ENCODE measurements at places on chromosomes 6 and 20. TPM values are rescaled to one million over a fixed set of nuclear protein-coding genes. Genes with fewer than 3 reads are reported as not detected.
A peak's percentile ranks its signal among the peaks of the same experiment; 100 is the strongest.

The CFAP206 gene
- total RNA-seq: not detected

The BPIFB4 gene
- not detected for total RNA-seq

The TNF gene
- 0.19 TPM for total RNA-seq

The TMEM200A gene
- total RNA-seq: 0.08 TPM

The TFEB gene
- 1.1 TPM for total RNA-seq

The RSPO4 gene
- not detected for total RNA-seq

The ACTL10 gene
- 0.50 TPM for total RNA-seq

The PNRC1 gene
- total RNA-seq: 71.4 TPM

The EYS gene
- 0.09 TPM for total RNA-seq

GRCh38 chr6:41452763-41453162 lies 93.4 kb upstream of the FOXP4 start:
- DNase-seq: no peak
- H3K27ac ChIP-seq: no peak overlapping the region
- H3K4me1 ChIP-seq: peaks cover 16% of the 10 kb centered on the region

GRCh38 chr6:129628101-129628815 lies 81.7 kb downstream of the ARHGAP18 start:
- no peaks in the 10 kb centered on the region for H3K27me3 ChIP-seq
- DNase-seq: no peak
- no peak overlapping the region for H3K27ac ChIP-seq
- no peaks in the 10 kb centered on the region for H3K4me1 ChIP-seq

DNA sequence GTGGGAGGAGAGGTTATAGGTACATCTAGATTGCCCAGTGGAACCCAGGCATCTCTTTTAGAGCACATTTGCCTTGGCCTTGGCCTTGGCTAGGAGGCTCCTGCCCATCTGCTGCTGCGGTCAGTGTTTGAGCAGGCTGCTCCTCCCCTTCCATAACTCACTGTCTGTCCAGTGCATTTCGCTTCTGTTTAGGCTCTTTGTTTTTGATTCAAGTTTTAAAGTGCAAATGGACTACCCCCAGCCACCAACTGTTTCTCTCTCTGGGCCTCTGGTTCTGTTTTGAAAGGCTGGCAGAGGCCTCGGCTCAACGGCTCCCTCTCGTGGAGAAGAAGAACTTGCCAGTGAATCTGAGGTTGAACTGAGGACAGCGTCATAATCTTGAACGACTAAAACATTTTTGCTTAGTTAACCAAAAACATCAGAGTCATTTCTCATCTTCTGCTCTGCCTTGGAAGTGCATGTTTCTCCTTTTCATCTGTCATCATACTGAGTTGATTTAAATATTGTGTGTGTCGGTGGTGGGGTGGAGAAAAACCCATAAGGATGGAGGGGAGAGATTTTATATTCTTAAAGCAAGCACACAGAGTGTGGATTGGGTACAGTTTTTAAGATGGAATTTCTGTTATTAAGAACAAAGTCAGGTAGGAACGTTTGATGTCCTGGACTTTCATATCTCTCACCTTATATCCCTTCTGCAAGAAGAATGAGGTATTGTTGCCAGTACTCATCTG lies 171.4 kb downstream of the DTNBP1 start:
- H3K4me1 ChIP-seq: no peaks in the 10 kb centered on the region
- no peaks in the 10 kb centered on the region for H3K27me3 ChIP-seq
- no peak overlapping the region for H3K4me3 ChIP-seq
- peaks cover 8% of the 10 kb centered on the region for H3K36me3 ChIP-seq
- H3K27ac ChIP-seq: no peak overlapping the region

DNA sequence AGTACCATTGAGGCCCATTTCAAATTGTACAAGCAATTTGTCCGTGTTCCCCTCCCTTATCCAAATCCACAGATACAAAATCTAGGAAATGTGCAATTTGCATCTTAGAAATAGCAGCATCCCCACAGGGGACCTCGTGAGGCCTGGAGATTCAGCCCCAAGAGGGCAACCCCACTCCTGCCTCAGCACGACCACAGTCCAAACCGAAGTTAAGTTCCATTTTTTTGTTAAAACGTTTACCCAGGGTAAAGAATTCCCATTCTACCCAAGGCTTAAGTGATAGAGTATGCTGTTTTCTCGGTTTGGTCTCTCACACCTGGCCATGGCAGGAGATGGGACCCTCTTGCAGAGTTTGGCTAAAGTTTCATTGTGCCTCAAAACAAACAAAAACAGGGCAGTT lies 41.2 kb downstream of the PLCG1 start:
- H3K4me3 ChIP-seq: no peak overlapping the region
- no peak for DNase-seq
- H3K27me3 ChIP-seq: no peaks in the 10 kb centered on the region
- H3K36me3 ChIP-seq: peaks cover 32% of the 10 kb centered on the region

- no peaks in the 10 kb centered on the region for H3K36me3 ChIP-seq
- H3K27ac ChIP-seq: no peak overlapping the region
- DNase-seq: no peak
- H3K4me1 ChIP-seq: no peaks in the 10 kb centered on the region
- no peak overlapping the region for H3K4me3 ChIP-seq
Observed at GRCh38 chr6:170237999-170238740, 52.7 kb downstream of the DLL1 start.

DNA sequence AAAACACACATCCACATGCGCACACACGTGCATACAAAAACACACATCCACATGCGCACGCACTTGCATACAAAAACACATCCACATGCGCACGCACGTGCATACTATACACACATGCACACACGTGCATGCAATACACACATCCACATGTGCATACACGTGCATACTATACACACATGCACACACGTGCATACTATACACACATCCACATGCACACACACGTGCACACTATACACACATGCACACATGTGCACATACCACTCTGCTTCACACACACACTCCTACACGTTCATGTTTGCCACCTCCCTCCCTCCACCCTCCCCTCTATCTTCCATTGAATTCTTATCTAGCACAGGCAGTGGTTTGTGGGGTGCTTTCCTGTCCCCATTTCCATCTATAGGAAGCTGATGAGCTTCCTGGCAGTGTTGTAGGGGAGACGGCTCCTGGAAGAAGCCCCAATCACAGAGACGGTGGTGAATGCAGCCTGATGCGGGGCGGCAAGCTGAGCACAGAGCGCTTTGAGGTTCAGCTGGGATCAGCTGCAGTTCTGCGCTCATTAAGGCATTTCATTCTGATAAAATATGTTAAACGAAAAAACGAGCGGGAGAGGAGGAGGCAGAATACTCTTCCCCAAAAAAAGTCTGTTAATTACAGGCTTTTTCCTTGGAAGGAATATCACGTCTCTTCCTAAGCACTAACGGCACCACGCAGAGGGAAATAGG lies 287.7 kb downstream of the TAF4 start:
- no peak for DNase-seq
- no peaks in the 10 kb centered on the region for H3K36me3 ChIP-seq
- H3K4me3 ChIP-seq: no peak overlapping the region
- no peaks in the 10 kb centered on the region for H3K27me3 ChIP-seq
- no peaks in the 10 kb centered on the region for H3K4me1 ChIP-seq

- no peak for DNase-seq
- no peak overlapping the region for H3K4me3 ChIP-seq
- no peaks in the 10 kb centered on the region for H3K4me1 ChIP-seq
Observed at GRCh38 chr6:88454658-88455057, 288.5 kb upstream of the CNR1 start.

GRCh38 chr6:152701081-152701862 lies 3.6 kb downstream of the MYCT1 start:
- H3K27me3 ChIP-seq: no peaks in the 10 kb centered on the region
- no peak overlapping the region for H3K27ac ChIP-seq
- no peak for DNase-seq

GRCh38 chr6:137968455-137968804 lies 101.4 kb downstream of the TNFAIP3 start:
- no peaks in the 10 kb centered on the region for H3K4me1 ChIP-seq
- H3K36me3 ChIP-seq: no peaks in the 10 kb centered on the region
- no peak overlapping the region for H3K27ac ChIP-seq
- no peak overlapping the region for H3K4me3 ChIP-seq
- H3K27me3 ChIP-seq: no peaks in the 10 kb centered on the region
- DNase-seq: no peak

GRCh38 chr20:48409055-48409615 lies 418.7 kb downstream of the PREX1 start:
- no peak for DNase-seq
- H3K4me3 ChIP-seq: no peak overlapping the region
- no peak overlapping the region for H3K27ac ChIP-seq
- H3K4me1 ChIP-seq: no peaks in the 10 kb centered on the region
- no peaks in the 10 kb centered on the region for H3K36me3 ChIP-seq
- peaks cover 3% of the 10 kb centered on the region for H3K27me3 ChIP-seq

- no peak overlapping the region for H3K4me3 ChIP-seq
- no peaks in the 10 kb centered on the region for H3K36me3 ChIP-seq
- H3K27me3 ChIP-seq: no peaks in the 10 kb centered on the region
- H3K4me1 ChIP-seq: peaks cover 3% of the 10 kb centered on the region
- no peak for DNase-seq
Observed at GRCh38 chr6:54195637-54196036, 84.4 kb downstream of the MLIP start.

DNA sequence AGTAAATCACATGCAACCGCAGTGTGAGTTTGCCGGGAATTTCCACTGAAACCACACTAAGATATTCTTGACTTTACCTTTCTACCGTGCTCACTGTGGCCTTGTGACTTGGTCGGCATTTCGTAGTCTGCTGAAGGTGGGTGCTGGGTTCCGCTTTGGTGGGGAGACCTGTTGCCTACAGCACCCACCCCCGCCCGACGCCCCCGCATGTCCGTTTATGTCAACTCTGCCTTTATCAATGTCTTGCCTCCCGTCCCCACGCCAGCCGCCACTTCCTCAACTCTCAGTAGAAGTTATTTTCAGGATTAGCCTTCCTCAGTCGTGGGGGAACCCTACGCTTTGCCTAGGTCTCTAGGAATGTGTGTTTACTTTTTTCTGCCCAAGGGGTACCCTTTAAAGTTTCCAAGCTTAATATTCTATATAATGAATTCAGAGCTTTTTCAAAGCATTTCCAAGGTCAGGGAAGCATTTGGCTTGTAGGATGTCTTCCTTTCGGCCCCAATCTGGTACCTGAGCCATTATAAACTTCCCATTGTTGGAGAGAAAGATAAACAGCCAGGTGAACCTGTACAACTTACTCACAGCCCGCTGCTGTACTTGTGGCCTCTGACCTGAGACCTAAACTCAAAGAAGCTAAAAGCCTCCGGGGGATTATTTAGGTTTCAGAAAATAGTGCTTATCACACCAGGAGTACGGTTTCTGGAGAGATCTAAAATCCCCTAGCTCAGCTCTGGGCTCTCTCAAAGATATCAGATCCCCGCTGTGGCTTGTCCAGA lies 54.2 kb downstream of the TBC1D7 start:
- no peaks in the 10 kb centered on the region for H3K4me1 ChIP-seq
- no peak for DNase-seq
- H3K27ac ChIP-seq: no peak overlapping the region
- H3K27me3 ChIP-seq: no peaks in the 10 kb centered on the region
- H3K36me3 ChIP-seq: no peaks in the 10 kb centered on the region

DNA sequence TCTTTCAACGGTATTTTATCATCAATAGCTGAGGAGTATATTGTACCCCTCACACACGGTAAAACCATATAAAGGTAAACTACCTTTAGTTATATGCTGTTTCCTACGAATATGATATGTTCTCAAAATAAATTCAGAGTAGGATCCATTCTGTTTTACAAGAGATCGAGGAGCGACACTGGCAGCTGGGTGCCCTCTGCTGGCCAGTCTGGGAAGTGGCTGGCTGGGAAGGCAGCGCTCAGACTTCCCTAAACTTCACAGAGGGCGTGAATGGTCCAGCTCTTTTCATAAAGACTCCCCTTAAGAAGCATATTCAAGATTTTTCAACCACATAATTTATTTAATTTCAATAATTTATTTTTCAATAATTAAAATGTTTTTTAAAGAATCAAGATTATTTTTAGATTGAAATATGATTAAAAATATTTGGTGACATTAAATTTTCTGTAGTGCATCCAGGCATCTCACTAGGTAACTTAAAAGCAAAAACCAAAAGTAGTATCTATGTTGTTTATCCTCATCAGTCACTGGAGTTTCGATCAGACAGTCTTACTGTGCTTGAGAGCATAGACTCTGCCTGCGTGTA lies 187.5 kb upstream of the PDE10A start:
- DNase-seq: peak; percentile 69
- H3K4me1 ChIP-seq: peaks cover 6% of the 10 kb centered on the region
- H3K27ac ChIP-seq: no peak overlapping the region
- no peak overlapping the region for H3K4me3 ChIP-seq
- no peaks in the 10 kb centered on the region for H3K36me3 ChIP-seq
- H3K27me3 ChIP-seq: peaks cover 3% of the 10 kb centered on the region

DNA sequence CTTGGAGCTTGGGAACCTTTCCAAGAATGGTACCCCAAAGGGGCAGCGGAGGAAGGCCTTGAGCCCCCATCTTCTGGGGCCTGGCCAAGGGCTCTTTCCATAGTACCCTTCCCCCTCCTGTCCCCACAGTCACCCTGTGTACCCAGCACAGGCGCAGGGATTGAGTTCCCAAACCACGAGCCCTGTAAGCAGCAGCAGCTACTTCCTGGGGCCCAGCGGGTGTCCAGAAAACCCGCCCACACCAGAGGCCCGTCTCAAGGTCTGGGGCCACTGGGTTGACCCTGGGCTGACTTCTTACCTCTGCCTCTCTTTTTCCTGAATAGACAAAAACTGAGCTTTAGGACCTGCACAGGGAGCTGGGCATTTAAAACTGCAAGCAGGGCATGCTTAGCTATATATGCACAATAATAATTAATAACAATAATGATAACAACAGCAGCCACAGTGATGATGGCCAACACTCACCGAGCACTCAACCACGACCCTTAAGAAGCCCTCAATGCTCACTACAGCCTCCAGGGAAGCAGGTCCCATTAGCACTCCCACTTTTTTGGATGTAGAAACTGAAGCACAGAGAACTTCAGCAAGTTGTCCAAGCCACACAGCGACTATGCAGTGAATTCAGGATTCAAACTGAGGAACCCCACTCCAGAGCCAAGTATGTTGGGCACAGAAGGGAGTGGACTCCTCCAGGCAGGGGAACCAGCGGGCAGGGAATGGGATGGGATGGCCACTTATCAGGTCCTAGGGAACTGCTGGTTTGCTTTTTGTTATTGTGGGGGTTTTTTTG lies 14.5 kb downstream of the NOL4L start:
- H3K27me3 ChIP-seq: no peaks in the 10 kb centered on the region
- no peak overlapping the region for H3K27ac ChIP-seq
- H3K36me3 ChIP-seq: no peaks in the 10 kb centered on the region
- H3K4me3 ChIP-seq: no peak overlapping the region
- DNase-seq: no peak

- no peaks in the 10 kb centered on the region for H3K27me3 ChIP-seq
- no peak overlapping the region for H3K27ac ChIP-seq
- H3K36me3 ChIP-seq: no peaks in the 10 kb centered on the region
- no peaks in the 10 kb centered on the region for H3K4me1 ChIP-seq
Observed at GRCh38 chr6:130947464-130947863, 115.6 kb downstream of the EPB41L2 start.

GRCh38 chr20:60822699-60823607 lies 429.1 kb upstream of the CDH4 start:
- H3K27ac ChIP-seq: no peak overlapping the region
- H3K27me3 ChIP-seq: no peaks in the 10 kb centered on the region
- no peaks in the 10 kb centered on the region for H3K4me1 ChIP-seq
- no peak for DNase-seq

All from liver (tissue), 10 donors.